ENCODE measurements at places on chromosomes 1 and 21.

- no peak for DNase-seq
Measured at GRCh38 chr1:58977598-58977997, 193.8 kb upstream of the JUN start.

- DNase-seq = no peak
Measured at GRCh38 chr1:161407451-161407985, 39.8 kb upstream of the CFAP126 start.

DNA sequence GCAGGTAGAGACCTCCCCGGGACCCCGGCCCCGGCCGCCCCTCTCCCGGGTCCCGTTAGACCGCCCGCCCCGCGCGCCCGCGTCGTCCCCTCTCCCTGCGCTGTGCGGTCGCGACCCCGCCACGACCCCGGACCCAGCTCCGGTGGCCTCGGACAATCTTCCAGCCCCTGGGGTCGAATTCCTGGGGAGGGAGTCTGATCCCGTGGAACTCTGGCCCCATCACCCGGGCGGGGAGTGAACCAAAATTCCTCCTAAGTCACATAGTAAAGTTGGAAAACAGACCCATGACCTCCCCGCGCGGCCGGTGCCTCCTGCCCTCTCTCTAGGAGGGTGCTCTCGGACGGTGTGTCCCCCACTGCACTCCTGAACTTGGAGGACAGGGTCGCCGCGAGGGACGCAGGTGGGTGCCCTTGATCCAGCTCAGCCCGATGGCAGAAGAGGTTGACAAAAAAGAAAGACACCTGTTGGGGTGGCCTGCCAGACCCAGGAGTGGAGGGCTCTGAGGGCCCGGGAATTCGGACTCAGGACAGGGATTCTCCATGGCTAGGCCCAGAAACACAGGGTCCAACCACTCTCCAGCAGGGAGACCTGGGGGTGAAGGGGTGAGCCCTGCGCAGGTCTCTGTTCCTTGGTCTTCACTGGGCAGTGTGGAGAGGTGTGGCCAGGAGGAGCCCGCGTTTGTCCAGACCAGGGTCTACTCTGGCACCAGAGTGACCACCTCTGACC is 451 bp downstream of the ADAMTSL4 start:
- DNase-seq = no peak

GRCh38 chr1:231493421-231494185 is 34.9 kb upstream of the TSNAX start:
- no peak for DNase-seq

DNA sequence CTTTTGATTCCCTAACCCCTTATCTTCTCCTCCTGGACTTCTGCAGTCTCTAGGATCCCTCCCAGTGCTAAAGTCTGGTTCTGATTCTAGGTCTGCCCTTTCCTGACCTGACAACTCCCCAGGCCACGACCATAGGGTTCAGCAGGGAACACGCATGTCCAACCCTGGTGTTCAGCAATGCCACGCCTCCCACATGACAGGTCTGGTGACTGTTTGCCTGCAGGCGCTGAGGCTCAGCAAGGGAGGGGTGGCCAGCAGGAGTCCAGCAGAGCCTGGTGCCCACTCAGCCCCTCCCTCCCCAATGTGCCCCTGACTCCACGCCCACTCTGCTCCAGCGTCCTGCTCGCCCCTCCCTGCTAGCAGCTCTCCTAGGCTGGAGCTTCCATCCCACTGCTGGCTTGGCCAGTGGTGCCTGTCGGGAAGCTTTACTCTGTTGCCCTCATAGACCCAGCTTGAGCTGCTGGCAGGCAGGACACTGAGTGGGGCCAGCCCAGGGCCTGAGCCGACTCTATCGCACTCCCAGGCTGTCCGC is 17.3 kb downstream of the SLC9A1 start:
- no peak for DNase-seq
